ENCODE measurements at places on chromosomes 7 and 10.

GRCh38 chr7:151012911-151013347 is 11.4 kb downstream of the ATG9B start:
- no peak for DNase-seq

DNA sequence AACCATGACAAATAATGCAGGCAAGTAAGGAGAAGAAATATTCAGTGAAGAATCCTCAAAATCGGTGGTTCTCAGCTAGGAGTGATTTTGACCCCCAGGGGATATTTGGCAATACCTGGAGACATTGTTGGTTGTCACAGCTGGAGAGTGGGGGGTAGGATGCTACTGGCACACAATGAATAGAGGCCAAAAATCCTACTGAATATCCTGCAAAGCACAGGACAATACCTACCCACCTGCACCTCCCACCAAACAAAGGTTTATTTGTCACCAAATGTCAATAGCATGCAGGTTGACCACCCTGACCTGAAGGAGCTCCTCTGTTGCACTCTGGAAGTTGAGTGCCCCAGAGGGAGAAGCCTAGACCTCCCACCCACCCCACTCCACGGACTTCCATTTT is 1028.6 kb downstream of the CNTNAP2 start:
- no peak for DNase-seq

- DNase-seq, result no peak
Measured at GRCh38 chr10:51255381-51255780, 181.1 kb downstream of the PRKG1 start.

DNA sequence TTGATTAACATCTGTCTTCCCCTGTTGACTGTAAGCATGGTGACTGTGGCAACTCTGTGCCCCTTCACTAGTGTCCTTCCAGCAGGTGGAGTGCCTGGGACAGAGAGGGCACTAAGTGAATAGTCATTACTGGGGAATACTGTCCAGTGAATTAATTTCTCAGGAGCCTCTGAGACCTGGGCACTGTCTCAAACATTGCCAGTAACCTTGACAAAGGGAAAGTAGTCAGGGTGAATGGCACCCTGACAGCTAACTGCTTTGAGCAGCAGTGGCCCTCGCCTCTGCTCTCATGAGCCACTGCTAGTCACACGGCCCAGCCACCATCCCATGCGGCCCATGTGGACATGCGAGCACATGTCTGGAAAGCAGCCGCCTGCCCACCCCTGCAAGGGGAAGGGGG is 13.1 kb upstream of the GRB10 start:
- DNase-seq, result no peak

GRCh38 chr7:101593556-101593955 is 35.5 kb downstream of the MYL10 start:
- DNase-seq, result no peak

Measured in hindlimb muscle (tissue), 1 donor.